Activated T-cell treated with anti-CD3 and anti-CD28 coated beads for 4 hours (primary cell): ENCODE measurements at places on chromosomes 4 and X.

- DNase-seq, result no peak
These were observed 81.7 kb downstream of the SNCA start for GRCh38 chr4:89755220-89755619.

- no peak for DNase-seq
These were observed 66.9 kb upstream of the PCDH7 start for GRCh38 chr4:30653291-30653690.

DNA sequence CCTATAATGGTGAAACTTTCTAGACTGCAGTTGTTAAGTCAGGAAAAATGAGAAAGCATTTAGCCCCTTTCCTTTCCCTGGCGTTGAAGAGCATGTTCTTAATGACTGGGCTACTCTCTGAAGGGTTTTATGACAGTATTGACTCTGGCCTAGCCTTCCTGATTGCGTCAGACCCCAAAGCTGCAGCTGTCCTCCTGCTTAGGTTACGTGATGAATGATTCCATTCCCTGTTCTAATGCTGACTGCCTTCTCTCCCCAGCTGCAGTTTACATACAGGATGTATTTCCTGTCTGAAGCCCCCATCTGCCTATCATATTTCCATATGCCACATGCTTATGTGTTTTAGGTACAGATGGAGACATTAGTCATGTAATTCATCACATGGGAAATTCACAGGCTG, 105.8 kb upstream of the EGFL6 start:
- no peak for DNase-seq

- no peak for DNase-seq
These were observed 369.6 kb downstream of the NAF1 start for GRCh38 chr4:162797108-162797507.

DNA sequence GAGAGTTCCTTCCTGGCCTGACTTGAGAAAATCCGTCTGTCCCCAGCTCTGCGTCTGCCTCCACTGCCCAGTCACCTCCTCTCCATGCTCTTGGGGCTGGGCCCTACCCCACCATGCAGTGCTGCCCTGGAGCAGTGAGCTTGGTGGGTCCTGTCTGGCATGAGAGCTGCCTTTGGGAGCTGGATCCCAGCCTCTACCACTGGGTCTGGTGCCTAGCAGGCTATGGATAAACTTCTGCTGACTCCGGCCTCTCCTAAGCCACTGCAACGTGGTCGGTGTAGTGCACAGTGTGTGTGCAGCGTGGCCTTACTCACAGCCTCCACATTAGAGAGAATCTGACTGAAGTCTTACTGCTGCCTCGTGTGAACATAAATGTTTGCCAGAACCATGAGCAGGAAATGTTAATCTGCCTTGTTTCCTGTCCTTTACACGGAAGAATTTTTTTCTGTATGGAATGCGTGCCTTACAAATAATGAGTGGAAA, 47.6 kb downstream of the HTT start:
- no peak for DNase-seq

DNA sequence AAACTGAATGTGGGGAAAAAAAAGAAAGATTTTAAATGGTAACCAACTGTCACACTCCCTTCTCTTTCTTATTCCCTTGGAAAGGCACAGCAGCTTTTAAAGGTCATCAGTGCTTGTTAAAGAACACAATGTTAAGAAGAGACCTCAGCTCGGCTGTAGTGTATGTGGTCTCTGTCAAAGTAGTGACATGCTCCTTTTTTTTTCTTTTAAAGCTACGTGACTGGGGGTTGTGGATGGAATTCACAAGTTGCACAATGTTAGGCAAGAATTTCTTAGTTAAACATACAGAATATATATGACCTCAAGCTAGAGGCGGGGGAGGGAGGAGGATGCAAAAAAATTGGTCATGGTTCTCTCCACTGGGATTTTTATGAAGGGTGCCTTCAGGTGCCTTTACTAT, 45.6 kb downstream of the OCRL start:
- no peak for DNase-seq

GRCh38 chr4:159216834-159217233, 114.0 kb downstream of the RAPGEF2 start:
- DNase-seq, result no peak

- DNase-seq, result no peak
These were observed 175.4 kb upstream of the FRG1 start for GRCh38 chr4:189765301-189765700.

GRCh38 chr4:88295656-88296055, 11.3 kb upstream of the PPM1K start:
- no peak for DNase-seq

- DNase-seq, result no peak
These were observed 10.3 kb upstream of the PLCXD1 start for GRCh38 chrX:270848-271367.

DNA sequence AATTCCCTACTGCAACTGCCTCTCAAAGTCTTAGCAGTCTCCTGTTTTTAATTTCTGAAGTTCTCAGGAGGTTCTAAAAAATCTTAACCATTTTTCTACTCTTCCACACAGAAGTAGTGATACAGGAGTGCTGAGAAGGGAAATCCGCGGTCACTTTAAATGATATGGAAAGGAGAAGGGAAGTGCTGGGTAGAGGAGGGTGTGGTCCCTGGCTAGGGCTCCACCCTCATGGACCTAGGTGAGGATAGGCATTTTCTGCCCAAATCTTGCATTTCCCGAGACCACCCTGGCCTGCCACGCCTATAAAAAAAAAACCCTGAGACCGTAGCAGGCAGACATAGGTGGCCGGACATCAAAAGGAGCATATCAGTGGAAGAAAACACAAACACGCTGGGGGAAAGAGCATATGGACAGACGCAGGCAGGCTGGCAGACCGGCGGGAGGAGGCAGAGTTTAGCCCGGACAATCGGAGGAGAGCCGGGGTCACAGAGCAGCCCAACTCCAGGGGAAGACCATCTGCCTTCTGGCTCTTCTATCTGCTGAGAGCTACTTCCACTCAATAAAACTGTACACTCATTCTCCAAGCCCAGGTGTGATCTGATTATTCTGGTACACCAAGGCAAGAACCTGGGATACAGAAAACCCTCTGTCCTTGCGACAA, 85.7 kb downstream of the POU3F4 start:
- DNase-seq, result no peak

GRCh38 chrX:39475372-39475771, 622.4 kb downstream of the BCOR start:
- no peak for DNase-seq

DNA sequence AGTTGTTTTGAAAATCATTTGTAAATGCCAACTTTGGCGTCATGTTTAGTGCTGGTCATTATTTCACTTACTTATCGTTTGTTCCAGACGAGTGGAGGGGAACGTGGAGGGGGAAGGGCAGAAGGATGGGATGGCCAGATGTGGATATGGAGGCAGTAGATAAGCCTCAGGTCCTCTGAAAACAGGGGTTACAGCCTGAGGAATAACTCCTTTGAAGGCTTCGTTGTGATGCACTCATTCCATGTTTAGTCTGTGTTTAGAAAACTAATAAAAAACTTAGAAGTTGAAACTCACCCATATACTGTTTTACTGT, 1.1 kb downstream of the MOB1B start:
- no peak for DNase-seq

DNA sequence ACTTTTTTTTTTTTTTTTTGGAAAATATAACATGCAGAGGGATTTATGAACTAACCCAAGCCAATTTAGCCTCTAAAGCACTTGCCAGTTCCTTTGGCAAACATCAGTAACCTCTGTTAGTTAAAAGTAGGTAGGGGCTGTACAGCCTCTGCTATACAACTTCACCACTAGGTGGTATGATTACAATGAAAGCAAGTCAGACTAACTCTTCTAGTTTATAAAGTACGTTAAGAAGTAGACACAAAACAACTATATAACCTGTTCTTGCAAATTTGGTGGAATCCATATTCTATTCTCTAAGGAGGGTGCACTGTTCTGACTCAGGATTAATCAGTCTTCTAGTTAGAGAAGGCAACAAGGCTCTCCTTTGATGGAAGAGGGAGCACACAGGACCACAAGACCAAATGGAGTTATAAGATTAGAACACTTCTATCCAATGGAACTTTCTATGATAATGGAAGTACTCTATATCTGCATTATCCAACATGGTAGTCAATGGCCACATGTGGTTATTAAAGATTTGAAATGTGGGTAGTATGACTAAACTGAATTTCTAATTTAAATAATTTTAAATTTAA, 12.8 kb downstream of the AIMP1 start:
- DNase-seq, result no peak

GRCh38 chr4:107931775-107932321, 499 bp downstream of the CYP2U1 start:
- DNase-seq, result peak; percentile 13

DNA sequence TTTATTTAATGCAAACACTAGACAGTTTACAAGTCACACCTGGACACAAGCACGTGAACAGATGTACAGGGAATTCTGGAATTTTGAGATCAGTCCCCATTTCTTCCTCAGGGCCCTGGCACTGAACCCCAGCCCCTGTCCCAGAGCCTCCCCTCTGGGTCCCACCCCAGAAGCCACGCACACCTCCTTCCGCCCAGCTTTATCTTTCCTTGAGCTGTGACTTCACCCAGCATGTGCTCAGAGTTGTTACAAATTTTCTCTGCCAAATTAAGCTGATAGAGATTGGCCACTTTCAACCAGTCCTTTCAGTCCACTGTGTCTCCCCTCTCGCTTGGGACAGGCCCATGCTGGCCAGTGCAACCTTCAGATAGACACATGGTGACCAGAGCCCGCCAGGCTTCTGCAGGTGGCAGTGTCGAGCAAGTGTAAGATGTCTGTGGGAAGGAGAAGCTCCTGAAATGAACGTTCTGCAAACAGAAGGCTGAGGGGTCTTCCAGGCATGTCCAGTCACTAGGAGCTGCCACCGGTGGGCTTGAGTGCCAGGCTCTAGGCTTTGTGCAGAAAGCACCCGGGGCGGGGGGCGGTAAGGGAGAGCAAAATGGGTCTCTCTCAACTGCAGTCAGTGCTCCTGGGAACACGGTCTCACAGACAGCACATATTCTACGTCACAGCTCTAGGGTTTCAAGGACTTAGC, 73.3 kb downstream of the MTMR1 start:
- DNase-seq, result no peak

GRCh38 chr4:168441412-168441811, 38.9 kb downstream of the DDX60L start:
- DNase-seq, result no peak

- DNase-seq, result no peak
These were observed 115.2 kb upstream of the GABRA2 start for GRCh38 chr4:46505131-46505530.

DNA sequence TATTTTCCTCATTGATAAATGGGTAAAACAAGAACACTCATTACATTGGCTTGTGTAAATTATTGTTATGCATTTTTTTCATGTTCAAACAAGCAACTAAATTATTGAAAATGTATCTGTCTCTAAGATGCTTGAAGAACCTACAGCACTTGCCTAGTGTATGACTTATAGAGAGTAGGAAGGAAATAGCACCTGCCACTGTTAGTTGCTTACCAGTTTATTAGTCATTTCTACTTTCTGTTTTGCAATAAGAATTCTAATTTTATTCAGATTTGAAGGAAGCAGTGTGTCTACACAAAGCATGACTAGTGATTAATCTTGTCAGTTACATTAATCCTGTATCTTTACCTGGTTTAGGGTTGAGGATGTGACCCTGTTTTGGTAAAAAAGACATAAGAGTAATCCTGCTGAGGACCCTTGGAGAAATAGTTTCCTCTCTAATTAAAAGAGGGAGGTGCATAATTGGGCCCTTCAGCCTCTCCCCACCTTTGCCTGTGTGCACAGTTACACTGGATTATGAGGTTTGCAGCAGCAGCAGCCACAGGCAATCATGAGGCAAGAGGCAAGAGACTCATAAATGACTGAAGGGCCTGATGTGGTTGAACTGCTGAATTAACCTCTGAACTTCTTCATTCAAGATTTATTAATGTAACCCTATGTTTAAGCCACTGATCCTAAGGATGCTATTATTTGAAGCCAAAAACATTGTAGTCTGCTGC, 1202.1 kb downstream of the ADGRL3 start:
- DNase-seq, result no peak

DNA sequence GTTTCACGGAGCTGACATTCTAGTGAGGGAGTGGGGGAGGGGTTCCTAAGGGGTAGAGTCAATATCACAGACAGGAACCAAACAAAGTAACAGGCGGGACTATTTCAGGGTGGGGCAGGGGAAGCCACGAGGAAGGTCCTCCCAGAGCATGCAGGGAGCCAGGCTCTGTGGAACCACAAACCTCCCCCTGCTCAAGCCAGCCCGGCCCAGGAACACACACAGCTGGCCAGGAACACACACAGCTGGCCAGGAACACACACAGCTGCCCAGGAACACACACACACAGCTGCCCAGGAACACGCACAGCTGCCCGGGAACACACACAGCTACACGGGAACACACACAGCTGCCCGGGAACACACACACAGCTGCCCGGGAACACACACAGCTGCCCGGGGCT, 24.8 kb downstream of the EVC2 start:
- no peak for DNase-seq

GRCh38 chr4:175998782-175999181, 66.9 kb upstream of the WDR17 start:
- no peak for DNase-seq

GRCh38 chr4:1413687-1414479, 7.6 kb upstream of the NKX1-1 start:
- DNase-seq, result no peak

- no peak for DNase-seq
These were observed 18.3 kb downstream of the NLGN3 start for GRCh38 chrX:71162981-71163380.

GRCh38 chr4:85391589-85392410, 83.2 kb upstream of the ARHGAP24 start:
- no peak for DNase-seq

- DNase-seq, result no peak
These were observed 38.5 kb downstream of the LRP2BP start for GRCh38 chr4:185357211-185357610.

- no peak for DNase-seq
These were observed 245.9 kb upstream of the GIMD1 start for GRCh38 chr4:106614441-106614840.

DNA sequence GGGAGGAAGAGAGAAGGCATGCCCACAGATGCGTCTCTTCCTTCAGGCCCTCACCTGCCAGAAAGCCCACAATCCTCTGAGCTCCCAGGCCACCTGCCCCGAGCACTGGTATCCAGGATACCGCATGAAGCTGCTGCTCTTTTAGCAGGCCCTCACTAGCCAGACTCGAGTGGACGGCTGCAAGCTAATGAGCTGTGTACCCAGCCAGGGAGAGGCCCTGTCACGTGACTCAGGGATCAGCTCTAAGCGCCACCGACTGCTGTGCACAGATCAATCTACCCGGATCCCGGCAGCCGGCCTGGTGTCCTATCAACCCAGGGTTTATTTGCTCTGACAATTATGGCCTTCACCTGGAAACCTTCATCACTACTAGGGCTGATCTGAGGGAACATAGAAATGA, 39.0 kb downstream of the BCOR start:
- DNase-seq, result no peak

DNA sequence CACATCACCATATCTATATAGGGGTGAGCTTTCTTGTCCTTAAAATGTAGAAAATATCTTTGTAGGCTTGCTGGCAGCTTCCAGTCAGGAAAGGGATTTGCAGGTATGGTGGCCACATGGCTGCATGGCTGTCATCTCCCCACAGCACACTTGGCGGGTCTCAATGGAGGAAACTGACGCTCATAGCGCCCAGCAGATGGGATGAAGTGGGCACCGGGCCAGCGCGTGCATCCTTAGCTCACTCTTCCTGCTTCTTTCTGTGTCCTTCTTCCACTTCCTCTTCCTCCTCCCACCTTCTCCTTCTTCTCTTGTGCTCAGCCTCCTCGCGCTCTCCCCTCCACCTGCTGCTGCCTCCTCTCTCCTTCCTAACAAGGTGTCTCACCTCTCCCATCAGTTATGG, 156.2 kb upstream of the PSAPL1 start:
- DNase-seq, result no peak
